CD4-positive, CD25-positive, alpha-beta regulatory T cell (primary cell): ENCODE measurements at places on chromosomes 1 and 21. TPM values are rescaled to one million over a fixed set of nuclear protein-coding genes. Genes with fewer than 3 reads are reported as not detected.

CYP4Z1 gene
- total RNA-seq, result not detected

SMIM11 gene
- 5.6 TPM for total RNA-seq

POLR3GL gene
- total RNA-seq, result 30.8 TPM

HEYL gene
- total RNA-seq, result 0.25 TPM

GBP6 gene
- total RNA-seq, result 0.47 TPM

POU2F1 gene
- total RNA-seq, result 35.3 TPM

SLFNL1 gene
- 0.30 TPM for total RNA-seq

ETV3L gene
- not detected for total RNA-seq

ALG6 gene
- 20.0 TPM for total RNA-seq

SPATA45 gene
- not detected for total RNA-seq
